ENCODE measurements at places on chromosomes 7 and 10.

DNA sequence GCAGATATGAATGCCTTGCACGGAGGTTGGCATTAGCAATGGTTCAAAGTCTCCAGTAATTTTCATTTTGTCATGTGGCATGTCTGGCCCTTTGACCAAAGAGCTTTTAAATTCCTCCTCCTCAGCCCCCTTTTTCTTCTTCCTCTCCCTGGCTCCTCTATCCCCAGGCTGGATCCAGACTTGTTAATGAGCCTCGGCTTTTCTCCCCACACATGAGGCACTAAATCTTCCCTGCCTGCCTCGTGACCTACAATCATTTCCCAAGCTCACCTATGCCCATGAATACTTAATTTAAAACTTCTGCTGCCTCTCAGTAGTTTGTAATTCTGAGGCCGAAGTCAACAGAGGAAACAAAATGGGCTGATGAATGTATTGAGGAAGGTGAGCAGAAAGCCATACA is 23.3 kb upstream of the LRRC4 start:
- DNase-seq = no peak

GRCh38 chr7:72078301-72078700 is 333.8 kb downstream of the CALN1 start:
- DNase-seq = no peak

GRCh38 chr10:24219963-24220362 is 11.0 kb downstream of the KIAA1217 start:
- DNase-seq = no peak

- DNase-seq = no peak
Observed at GRCh38 chr10:90930971-90931871, 10.3 kb upstream of the ANKRD1 start.

- DNase-seq = no peak
Observed at GRCh38 chr7:159136442-159136841, 8.2 kb downstream of the VIPR2 start.

GRCh38 chr7:150957133-150958020 is 20.7 kb downstream of the KCNH2 start:
- no peak for DNase-seq

- no peak for DNase-seq
Observed at GRCh38 chr7:90579181-90579688, 16.9 kb upstream of the CDK14 start.

DNA sequence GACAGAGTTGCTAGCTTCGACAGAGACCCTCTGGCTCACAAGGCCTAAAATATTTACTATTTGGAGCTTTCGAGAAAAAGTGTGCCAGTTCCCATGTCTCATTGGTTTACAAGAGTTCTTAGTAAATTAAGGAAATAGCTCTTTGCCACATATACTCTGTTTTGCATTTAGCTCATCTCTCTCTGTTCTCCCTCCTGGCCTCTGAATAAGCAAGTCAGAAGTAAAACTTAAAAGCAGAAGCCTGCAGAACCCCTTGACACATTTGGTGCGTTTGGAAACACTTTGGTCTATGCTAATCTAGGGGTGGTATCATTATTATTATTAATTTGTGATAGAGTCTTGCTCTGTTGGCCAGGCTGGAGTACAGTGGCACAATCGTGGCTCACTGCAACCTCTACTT is 6.4 kb downstream of the CARD11 start:
- DNase-seq = no peak

DNA sequence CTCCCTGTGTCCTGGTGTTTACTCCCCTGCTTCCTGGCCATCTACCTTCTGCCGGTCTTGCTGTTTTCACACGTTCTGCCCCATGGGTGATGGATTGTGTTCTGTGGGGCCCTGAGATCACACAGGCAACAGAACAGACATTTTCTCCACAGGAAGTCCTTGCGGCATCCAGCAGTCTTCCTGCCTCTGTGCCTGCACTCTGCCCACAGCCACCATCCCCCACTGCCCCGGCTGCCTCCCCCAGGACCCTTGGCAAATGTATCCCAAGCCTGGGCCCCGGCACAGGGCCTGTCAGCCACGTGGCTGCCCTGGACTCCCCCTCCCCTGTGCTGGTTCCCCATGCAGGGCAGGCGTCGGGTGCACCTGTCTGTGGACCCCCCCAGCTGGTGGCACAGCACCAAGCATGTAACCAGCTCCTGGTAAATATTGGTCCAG is 184.2 kb downstream of the WDR37 start:
- DNase-seq = no peak

DNA sequence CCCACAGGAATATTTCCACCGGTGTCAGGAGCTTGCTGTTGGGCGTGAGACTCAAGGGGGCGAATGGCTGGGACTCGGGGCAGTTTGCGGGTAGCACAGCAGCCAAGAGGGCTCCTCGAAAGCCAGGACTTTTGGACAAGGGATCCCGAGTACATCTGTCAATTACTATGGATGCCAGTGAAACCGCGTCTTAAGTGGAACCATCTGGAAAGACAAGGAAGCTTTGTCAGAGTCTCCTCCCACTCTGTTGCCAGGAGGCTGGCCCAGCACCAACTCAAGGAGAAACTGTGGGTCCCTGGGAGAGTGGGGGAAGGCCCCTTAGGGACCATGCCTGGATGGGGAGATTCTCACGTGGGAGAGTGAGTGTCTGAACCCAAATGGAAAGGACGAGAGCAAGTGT is 57.1 kb downstream of the C10orf143 start:
- no peak for DNase-seq

DNA sequence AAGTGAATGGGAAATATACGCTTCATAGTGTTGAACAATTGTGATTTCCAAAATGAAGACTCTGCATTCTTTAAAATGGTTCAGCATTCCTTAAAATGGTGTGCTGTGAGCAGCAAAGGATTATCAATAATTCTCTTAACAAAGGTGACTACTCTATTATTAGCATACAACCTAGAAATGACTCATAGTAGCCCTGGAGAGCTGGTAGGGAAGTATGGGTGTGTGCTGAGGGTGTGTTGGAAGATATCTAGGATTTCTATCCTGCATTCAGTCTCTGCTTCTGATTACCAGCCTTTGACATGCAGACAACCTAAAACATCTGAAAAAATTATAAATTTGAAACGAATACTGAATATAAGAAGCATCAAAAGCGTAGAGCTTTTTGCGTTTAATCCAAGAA is 72.5 kb downstream of the SEMA3D start:
- no peak for DNase-seq

DNA sequence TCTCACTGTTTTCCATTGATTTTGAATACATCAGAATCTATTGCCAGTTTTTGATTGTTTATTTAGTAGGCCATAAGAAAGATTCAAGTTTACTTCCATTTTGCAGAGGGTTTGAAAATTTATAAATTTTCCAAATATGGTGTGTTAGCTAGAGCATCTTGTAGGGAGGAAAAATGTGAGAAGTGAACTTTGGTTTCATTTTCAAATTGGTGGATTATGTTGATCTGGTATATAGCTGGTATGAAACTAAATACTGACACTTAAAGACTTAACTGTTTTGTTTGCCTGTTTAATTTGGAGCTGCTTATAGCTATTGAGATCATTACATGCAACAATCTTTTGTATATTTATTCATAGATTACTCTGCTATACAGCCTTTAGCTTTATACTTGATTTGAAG is 108.1 kb downstream of the ADAM22 start:
- DNase-seq = no peak

DNA sequence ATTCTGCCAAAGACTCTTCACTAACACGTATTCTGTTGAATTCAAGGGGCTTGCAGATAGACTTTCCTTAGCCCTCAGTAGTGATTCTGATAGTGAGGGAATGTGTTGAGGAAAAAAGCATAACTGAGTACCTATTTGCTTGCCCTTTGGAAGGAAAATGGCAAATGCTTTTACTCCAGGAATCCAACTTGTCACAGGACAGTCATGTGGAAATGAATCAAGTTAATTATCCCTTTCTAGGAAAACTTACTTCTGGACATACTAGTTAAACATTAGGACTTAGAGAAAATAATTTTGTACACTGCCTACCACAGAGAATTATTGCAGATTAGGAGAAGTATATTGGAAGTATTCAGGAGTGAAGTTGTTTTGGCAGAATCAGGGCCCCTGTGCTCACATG is 148.9 kb upstream of the SLC13A1 start:
- DNase-seq = no peak

DNA sequence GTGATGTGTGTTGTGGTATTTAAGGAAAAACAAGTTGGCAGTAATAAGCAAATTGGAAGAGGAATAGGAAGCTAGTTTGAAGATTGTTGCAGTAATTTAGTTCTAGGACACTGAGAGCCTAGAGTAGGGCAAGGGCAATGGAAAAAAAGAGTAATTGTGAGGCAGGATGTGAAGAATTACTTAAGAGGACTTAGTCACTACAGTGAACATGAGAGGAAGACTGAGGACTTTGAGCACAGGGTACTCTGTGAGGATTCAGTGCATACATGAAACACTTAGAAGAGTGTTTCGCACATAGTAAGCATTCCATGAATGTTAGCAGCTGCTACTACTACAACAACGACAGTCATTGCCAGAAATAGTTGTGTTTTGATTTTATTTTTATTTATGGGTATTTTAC is 30.9 kb upstream of the DKK1 start:
- DNase-seq = no peak

DNA sequence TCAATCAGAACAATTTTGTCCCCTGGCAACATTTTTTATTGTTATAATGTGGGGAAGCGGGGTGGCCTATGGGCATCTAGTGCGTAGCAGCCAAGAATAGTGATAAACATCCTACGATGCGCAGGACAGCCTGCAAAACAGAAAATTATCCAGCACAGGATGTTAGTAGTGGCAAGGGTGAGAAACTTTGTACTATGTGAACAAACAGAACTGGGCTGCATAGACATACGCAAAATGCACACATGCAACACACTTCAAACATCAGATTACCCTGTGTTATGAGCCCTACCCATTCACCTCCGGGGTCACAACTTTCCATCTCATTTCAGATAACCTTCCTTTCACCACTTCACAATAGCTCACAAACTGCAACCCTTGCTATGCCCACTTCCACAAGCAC is 3.1 kb downstream of the ZNF786 start:
- no peak for DNase-seq

DNA sequence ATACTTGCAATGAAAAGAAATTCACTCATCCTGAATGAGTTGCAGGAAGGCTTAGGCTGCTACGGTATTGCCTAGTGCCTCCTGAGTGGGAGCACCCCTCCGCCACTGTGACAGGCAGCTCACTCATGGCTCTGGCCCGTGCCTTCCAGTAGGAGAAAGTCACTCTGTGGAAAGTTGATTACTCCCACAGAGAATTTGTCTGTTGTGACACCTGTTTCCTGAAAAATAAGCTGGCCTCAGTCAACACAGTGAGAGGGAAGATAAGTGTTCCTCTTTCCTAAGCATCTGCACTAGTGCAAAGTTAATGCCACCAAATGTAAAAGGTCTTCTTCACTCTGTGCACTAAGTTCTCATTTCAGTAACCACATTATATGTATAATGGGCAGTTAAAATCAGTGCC is 158.8 kb upstream of the INHBA start:
- no peak for DNase-seq
